ENCODE measurements at places on chromosomes 1 and 21.

- DNase-seq = no peak
These were observed 19.9 kb downstream of the CASQ2 start for GRCh38 chr1:115748401-115749150.

GRCh38 chr1:14605945-14606344, 7.5 kb downstream of the KAZN start:
- no peak for DNase-seq

DNA sequence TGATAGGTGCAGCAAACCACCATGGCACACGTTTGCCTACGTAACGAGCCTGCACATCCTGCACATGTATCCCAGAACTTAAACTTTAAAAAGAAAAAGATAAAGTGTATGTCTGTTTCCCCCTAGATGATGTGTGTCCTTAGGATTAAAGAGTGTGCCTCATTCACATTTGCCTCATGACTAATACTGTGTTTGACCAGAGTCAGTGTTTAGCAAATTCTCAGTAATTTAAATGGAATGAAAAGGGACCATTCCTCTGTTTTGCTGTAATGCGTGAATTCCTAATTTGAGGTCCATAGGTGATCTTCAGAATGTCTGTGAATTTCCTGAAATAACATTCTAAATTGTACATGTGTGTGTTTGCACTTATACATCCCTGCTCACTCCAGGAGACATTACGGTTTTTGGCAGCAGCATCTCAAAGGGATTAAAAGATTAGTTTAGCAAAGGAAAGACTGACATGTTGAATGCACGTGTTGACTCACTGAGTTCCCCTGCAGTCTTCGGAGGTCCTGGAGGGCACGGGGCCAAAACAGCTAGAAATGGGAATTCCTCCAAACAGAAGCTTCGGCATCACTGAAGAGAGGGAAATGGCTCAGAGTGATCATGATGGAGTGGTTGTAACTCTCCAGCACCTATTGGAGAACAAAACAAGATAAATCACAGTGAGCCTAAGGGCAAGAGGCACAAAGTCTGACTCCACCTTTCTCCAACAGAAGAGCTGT, 19.1 kb upstream of the SLC35F3 start:
- no peak for DNase-seq

- DNase-seq = no peak
These were observed 10.2 kb downstream of the SMPDL3B start for GRCh38 chr1:27945020-27945419.

- DNase-seq = no peak
These were observed 30.1 kb downstream of the CAMK1G start for GRCh38 chr1:209613400-209614150.

- no peak for DNase-seq
These were observed 51.1 kb downstream of the CNN3 start for GRCh38 chr1:94875794-94876193.

GRCh38 chr21:27586986-27587385, 620.1 kb upstream of the ADAMTS5 start:
- no peak for DNase-seq

GRCh38 chr1:150764617-150765101, 919 bp downstream of the CTSS start:
- no peak for DNase-seq

DNA sequence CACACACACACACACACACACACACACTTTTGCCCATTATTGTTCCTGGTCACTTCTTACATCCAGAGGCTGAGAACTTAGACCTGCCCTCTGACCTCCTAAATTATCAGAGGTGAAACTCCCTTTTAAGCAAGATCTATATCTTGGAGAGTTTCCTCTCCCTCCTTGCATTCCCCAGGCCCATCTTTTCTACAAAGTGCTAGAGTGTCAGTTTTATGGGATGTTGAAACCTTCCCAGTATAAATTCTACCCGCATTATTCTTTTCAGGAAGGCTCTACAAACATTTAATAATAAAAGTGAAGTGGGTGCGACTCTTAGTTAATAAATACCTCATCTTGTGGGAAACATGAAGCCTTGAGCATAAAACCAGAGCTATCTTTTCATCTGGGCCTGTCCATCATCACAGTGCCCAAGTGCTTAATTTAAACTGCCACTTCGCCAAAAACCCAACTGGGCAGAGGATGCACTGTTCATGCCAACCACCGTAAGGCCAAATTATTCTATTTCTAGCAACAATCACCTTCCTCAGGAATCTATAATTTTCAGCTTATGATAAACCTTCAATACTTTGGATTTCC, 458.2 kb upstream of the RUNX1 start:
- no peak for DNase-seq

- no peak for DNase-seq
These were observed 22.8 kb downstream of the WDR26 start for GRCh38 chr1:224411766-224412165.

GRCh38 chr1:178275049-178275448, 181.1 kb downstream of the RASAL2 start:
- no peak for DNase-seq

DNA sequence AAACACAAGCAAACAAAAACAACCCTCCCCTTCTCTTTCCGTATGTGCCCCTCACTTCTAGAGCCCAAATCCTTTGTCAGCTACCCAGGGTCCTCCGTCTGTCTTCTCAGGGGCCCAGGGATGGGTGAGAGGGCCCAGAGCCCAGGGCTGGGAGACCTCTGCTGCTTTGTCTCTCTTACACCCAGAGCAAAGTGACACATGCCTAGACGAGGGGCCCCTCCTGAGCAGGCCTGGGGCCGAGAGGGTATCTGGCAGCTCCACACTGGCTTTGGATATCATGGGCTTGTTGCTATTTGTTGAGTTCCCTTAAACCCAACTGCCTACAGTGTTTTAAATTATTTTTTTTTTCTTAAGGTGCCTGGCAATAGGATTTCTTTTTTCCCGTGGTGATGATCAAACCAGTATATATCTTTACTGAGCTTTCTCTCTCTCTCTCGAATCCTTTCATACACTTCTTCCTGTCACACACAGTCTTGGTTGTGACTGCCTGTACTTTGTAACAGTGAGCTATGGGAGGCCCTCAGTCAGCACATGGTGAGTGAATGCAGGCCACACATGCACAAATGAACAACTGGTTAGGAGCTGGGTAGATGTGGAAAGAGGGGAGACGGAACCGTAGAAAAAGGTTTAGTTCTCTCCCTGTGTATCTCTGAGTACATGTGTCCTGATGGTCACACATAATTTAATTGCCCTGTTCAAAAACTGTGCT, 14.5 kb downstream of the RASSF5 start:
- no peak for DNase-seq

- no peak for DNase-seq
These were observed 4.5 kb downstream of the PMVK start for GRCh38 chr1:154931940-154932487.

DNA sequence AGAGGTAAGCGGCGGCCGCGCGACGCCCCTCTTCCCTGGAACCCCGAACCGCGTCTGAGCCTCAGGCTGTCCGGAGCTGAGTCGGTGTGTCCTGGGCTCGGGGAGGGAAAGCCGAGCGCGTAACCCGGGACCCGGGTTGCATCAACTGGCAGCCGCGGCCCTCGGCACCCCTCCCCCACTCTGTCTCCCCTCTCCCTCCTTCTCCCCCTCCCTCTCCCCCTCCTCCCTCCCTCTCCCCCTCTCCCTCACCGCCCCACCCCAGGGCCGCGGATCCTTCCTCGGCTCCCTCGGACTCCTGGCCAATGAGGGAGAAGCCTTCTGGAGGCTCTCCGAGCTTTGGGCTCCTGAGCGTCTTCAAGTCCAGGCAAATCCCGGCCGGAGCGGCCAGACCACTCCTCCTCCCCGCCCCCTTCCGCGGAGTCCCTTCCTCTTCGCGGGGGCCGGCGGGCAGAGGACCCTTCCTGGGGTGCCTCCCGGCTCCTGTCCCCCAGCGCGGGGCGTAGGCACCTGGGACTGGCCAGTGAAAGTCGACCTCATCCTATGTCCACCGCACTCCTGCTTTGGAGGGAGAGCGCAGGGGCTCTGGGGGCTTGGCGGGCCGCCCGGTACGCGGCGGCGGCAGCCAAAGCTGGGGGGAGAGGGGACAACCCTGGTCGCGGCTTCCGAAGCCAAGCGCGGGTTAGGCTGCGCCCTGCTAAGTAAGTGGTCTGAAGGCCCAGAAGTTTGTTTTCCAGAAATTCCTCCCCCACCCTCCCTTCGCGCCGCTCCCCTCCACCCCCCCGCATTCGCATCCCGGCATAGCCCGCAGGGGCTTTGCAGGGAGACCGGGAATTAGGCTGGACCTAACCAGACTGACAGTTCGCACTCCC, 850 bp downstream of the SESN2 start:
- DNase-seq = no peak

DNA sequence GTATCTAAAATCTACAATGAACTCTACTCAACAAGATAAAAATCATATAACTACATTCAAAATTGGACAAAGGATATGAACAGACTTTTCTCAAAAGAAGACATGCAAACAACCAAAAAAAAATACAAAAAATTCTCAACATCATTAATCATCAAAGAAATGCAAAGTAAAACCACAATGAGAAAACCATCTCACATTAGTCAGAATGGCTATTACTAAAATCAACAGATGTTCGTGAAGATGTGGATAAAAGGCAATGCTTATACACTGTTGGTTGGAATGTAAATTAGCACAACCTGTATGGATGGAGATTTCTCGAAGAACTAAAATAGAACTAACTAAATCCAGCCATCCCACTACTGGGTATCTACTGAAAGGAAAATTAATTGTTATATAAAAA, 1080.8 kb downstream of the AMY1C start:
- no peak for DNase-seq

DNA sequence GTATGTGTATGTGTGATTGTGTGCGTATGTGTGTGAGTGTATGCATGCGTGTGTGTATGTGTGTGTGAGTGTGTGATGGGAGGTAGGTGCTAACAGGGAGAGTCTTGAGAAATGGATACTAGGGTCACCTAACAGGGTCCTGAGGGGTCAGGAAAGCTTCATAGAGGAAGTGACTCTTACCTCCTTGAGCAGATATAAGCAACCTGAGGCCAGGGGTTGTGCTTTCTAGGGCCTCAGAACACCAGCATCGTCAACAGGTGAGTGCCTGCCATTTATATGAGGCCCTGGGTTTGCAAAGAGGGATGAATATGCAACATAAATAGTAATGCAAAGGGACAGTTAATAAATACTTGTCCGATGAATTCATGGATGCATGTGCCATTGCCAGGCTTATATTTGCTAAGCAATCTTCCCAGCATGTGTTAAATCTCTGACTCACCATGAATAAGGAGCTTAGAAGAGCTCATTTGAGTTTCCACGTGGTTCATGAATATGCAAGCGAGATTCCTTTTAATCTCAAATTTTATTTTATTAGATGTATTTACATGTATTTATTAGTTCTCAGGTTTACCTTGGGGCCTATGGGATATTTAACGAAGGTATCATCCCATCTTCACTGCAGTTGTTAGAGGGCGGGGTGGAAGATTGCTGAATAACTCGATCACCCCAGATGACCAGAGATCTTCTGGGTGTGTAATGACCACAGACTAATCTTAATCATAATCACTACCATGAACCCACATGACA, 438.3 kb downstream of the CAMTA1 start:
- DNase-seq = no peak

DNA sequence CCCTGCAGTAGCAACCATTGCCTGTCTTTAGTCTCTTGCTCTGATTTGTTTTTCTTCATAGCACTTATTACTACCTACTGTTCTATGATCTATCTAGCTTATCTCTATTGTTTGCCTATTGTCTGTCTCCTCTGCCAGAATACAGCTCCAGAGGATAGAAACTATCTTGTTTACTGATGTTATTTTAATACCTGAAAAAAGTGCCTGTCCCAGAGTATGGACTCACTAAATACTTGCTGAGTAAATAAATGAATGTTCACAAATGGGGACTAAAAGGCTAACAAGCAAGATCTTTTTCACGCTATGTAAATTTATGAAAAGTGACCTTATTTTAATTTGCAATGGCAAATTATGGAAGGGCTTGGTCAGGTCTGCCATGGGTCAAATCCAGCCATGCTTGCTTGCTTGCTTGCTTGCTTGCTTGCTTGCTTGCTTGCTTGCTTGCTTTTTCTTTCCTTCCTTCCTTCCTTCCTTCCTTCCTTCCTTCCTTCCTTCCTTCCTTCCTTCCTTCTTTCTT, 145.3 kb downstream of the TGFB2 start:
- DNase-seq = no peak

DNA sequence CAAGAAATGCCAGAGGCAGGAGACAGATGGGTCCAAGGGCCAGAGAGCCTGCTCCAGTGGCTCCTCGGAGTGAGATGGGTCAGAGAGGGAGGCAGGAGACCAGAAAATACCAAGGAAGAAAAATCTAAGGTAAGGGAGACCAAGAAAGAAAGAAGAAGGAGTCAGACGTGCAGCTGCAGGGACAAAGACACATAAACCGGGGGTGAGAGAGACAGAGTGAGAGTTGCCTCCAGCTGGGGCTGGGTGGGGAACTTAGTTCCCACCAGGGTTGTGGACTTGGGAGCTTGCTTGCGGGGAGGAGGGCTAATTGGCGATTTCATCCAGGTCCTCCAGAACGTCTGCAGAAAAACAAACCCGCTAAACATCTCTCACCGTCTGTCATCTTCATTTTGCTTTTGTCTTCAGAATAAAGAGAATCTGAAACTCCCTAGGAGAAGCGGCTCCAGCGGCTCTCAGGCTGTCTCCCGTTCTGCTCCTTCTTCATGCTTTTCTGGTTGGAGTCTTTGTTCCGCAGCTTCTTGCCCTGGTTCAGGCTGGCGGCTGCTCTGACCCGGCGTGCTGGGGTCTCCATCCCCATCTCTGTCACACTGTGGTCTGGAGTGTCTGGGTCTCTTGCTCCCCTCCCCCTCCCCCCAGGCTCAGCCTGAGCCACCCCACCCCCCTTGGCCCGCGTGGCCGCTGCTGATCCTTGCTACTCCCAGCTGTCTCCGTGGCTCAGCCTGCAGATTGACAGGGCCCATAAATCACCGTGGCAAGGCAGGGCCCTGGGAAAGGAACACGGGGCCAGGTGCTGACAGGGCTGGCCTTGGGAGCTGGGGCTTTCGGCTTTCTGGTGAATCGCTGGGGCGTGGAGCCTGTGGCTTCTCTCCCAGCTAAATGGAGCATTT, 66.6 kb downstream of the UBIAD1 start:
- no peak for DNase-seq

GRCh38 chr1:10374442-10374860, 24.4 kb upstream of the PGD start:
- no peak for DNase-seq

- no peak for DNase-seq
These were observed 439.2 kb downstream of the MATN1 start for GRCh38 chr1:30284226-30284625.

DNA sequence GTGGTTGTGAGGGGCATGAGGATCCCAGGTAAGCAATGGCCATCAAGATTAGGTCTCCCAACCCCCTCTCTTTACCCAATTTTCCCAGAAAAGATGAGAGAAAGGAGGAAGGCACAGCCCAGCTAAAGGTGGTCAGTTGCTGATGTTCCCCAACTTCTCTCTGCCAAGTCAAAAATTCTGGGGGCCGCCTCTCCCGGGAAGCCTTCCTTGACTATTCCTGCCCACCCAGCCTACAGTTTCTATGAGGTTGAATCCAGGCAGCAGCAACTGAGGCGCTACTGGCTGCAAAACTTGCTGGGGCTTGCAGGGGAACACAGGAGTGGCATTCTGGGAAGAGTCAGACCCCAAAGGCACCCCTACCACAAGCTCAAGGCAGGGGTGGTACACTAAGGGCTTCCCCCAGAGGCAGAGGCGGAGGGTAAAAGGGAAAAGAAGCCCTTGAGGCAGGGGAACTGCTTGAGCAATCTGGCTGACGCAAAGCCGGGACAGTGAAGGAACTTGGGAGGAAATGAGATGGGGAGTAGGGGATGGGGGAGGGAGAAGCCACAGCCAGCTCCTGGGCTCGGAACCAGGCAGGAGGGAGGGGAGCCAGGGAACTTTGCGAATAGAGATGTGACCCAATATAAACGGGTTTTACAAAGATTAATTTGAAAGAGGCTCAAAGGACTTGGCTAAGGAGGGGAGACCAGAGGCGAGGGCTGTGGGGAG, 31.2 kb downstream of the SDC3 start:
- no peak for DNase-seq

GRCh38 chr1:231099311-231099710, 59.3 kb upstream of the FAM89A start:
- DNase-seq = no peak

Measured in activated gamma-delta T cell treated with Interleukin-2 at 50 U/mL for 16 hours (primary cell).